Suppressor macrophage treated with lipopolysaccharide for 1 hour (primary cell): ENCODE measurements at places on chromosomes 3 and 15.

DNA sequence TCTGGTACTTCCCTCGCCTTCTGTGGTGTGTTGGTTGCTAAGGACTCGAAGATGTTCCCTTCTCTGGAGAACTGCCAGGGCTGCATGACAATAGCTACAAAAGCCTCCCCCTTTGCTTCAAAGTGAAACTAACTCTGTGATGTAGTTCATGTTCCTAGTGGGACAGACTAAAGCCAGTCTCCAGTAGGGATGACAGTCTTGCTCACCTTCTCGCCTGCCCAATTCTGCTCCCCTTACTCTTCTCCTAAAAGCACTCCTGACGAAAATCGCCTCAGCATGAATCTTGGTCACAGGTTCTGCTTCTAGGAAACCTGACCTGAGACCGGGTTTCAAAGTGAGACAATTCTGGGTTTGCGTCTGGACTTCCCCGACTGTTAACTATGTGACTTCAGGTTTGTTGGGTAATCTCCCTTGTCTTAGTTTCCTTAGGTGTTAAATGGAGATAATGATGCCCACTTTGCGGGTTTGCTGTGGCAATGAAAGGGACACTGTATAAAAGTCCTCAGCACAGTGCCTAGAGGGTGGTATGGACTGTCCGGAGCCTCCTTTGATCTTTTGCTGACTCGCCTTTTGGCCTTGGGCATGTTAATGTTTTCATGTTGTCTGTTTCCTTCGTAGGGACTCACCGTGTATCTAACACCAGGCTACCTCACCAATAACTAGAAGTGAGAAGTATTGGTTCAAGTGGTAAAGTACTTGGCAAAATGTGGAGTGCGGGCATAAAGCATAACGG is 24.9 kb upstream of the THRB start:
- DNase-seq = peak; percentile 55

- no peak for DNase-seq
Measured at GRCh38 chr3:96991800-96992365, 177.5 kb downstream of the EPHA6 start.

GRCh38 chr3:123284399-123285010 is 82.8 kb downstream of the SEC22A start:
- no peak for DNase-seq

- DNase-seq = no peak
Measured at GRCh38 chr15:63718590-63719035, 115.1 kb downstream of the HERC1 start.

- peak; percentile 68 for DNase-seq
Measured at GRCh38 chr15:45631776-45632175, 3.1 kb upstream of the SQOR start.

GRCh38 chr3:181326637-181327223 is 337.2 kb upstream of the DNAJC19 start:
- DNase-seq = peak; percentile 28

GRCh38 chr3:188465311-188465710 is 311.4 kb downstream of the LPP start:
- no peak for DNase-seq

- DNase-seq = no peak
Measured at GRCh38 chr3:41768363-41768762, 193.5 kb downstream of the ULK4 start.

DNA sequence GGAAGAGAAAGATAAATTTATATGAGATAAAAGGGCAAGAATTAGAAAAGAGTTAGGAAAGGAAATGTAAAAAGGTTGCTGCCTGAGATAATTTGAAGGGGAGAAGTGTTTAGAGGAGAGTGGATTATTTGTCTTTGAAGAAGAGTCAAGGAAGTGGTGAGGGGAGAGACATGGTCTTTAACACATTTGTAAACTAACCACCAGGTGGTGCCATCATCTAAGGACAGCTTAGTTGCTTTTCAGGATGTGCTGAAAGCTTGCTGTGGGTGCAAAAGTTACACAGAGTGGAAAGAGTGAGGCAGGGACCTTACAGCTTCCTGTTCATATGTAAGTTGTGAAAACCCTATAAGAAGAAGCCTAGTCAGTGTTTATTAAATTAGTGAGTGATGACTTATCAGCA is 114.1 kb upstream of the DNAJC19 start:
- DNase-seq = peak; percentile 1

DNA sequence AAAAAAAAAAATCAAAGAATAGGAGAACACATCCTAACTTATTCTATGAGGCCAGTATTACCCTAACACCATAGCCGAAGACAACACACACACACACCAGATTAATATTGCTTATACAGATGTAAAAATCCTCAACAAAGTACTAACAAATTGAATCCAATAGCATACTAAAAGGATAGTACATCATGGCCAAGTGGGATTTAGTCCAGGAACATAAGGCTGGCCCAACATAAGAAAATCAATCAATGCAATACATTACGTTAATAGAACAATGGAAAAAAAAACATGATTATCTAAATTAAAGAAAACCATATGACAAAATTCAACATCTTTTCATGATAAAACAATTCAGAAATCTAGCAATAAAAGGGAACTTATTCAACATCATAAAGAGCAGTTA is 79.1 kb downstream of the ADAMTS9 start:
- no peak for DNase-seq

DNA sequence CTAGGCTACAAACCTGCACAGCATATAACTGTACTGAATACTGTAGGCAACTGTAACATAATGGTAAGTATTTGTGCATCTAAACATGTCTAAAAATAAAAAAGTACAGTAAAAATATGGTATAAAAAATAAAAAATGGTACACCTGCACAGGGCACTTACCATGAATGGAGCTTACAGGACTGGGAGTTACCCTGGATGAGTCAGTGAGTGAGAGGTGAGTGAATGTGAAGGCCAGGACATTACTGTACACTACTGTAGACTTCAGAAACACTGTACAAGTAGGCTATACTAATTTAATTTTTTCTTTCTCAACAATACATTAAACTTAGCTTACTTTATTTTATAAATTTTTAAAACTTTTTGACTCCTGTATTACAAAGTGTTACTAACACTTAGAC is 265.3 kb downstream of the KLF13 start:
- DNase-seq = no peak

DNA sequence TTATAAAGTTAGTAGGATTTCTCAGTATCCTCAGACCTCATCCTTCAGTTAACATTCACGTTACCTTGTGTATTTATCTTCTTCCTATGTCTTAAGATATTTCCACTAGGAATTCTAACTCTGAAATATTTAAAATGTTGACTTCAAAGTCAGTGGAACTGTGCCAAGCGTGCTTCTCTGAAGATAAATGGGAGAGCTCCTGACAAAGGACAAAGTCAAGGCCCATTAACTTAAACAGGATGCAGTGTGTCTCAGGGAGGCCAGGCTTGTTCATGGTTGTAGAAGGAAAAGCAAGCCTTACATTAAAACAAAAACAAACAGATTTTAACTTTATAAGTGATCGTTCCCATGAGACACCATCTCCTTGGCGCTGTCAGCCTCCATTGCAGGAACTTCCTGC is 41.5 kb downstream of the ABHD17C start:
- no peak for DNase-seq

GRCh38 chr3:72078676-72079368 is 293.9 kb upstream of the PROK2 start:
- DNase-seq = no peak

DNA sequence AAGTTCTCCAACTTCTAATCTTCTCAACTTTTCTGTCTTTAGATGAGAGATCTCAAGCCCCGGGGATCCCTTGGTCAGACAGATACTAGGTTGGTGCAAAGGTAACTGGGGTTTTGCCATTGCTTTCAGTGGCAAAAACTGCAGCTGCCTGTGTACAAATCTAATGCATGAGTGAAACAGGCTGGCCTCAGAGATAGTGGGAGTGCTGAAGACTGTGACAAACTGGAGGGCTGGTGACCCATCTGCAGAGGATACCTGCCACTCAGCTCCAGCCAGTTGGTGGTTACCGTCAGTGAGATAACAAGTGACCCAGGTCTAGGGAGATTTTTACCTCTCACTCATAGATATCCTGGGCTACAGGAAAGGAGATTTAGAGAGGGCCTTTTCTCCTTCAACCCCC is 85.7 kb downstream of the RYR3 start:
- DNase-seq = no peak

- DNase-seq = no peak
Measured at GRCh38 chr3:179526989-179527391, 35.7 kb upstream of the ACTL6A start.

GRCh38 chr15:39358441-39359041 is 222.3 kb upstream of the THBS1 start:
- no peak for DNase-seq

GRCh38 chr3:187352581-187353575 is 15.3 kb upstream of the RTP4 start:
- no peak for DNase-seq

DNA sequence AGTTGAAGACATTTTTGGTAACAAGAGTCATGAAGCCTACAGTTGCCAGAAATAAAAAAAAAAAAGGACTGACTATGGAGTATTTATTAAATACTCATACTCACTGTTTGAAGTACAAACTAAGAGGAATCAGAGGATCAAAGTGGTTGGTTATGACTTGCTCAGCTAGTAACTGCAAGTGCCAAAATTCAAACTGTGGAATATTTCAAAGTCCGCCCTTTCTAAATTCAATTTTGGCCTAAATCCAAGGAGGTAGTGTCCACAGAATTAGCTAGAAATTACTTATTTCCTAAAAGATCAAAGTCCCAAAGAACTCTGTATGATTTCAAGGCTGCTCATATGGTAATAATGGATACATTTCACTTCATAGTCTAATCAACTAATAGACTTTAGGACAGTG is 274.5 kb downstream of the ZBTB20 start:
- DNase-seq = no peak

- DNase-seq = no peak
Measured at GRCh38 chr3:121809249-121809648, 25.6 kb downstream of the IQCB1 start.

GRCh38 chr3:36546226-36546625 is 165.9 kb downstream of the STAC start:
- no peak for DNase-seq

GRCh38 chr3:195056506-195056905 is 214.5 kb downstream of the XXYLT1 start:
- no peak for DNase-seq

- peak; percentile 76 for DNase-seq
Measured at GRCh38 chr15:78047761-78048627, 29.5 kb downstream of the TBC1D2B start.

- no peak for DNase-seq
Measured at GRCh38 chr15:65595960-65596359, 15.0 kb downstream of the INTS14 start.

DNA sequence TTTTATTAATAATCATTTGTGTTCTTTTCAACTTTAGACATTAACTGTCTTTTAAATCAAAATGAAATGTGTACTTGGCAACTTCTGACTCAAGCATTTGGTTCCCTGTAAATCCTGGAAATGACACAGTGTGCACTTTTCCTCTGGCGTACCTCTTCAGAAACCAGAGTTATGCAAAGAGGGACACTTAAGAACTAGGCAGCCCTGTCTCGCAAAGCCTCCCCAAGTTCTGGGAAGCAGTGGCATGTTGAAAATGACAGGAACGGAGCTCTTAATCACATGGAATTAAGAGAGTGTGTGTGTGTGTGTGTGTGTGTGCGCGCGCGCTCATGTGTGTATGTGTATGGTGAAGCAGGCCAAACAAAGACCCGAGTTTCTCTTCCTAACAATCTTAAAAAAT is 707.4 kb downstream of the MECOM start:
- DNase-seq = no peak

DNA sequence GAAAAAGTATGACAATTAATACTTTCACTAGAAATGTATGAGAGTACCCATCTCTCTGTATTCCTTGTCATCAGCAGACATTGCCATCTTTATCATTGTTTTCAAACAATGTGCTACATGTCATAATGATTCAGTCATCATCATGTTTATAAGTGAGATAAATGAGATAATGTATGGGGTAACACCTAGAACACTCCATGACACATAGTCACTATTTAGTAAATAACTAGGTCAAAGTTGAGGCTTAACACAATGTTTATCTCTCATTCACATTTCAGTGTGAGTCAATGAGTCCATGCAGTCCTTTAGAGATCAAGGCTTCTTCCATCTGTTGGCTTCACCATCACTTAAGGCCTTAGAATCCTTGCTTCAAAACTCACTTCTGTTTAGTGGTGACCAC is 70.0 kb downstream of the NLGN1 start:
- no peak for DNase-seq

DNA sequence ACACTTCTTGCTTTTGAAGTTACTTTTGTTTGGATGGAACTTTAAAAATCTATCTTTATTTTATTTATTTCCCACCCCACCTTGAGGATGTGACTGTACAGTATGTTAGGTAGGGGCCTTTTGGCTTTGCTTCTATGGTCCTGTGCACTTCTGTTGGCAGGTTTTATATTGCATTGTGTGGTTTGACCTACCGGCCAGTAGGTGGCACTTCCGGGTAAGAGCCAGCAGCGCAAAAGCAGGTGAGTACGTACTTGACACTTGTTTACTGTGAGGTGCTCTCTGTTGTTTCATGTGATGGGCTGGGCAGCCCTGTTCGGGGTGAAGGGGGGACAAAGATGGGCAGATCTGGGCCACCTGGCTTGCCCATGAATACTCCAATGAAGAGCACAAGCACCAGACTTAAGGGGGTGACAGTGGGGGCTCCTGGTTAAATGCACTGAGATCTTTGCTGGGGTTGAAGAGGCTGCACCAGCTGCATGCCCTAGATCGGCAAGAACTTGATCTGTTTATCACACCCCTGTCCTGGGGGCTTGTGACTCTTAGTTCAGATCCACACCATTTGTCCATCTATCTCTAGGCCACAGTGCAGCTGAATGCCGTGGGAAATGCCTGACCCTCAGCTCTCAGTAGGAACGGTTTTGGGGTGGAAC is 131.6 kb downstream of the NLGN1 start:
- peak; percentile 7 for DNase-seq

DNA sequence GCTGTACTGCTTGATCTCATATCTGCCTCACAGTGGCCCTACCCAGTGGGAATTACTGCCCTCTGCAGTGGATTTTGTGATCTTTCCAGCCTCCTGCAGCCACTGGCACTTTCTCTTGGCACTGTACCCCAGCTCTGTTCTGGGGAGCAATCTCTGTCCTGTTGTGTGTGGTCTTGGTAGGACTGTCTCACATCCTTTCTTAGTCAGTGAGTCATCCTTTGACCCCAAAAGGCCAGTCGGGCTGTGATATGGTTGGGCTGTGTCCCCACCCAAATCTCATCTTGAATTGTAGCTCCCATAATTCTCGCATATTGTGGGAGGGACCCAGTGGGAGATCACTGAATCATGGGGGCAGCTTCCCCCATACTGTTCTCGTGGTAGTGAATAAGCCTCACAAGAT is 133.3 kb upstream of the TPM1 start:
- no peak for DNase-seq
